ENCODE measurements at places on chromosomes 16 and 17.
A peak's percentile ranks its signal among the peaks of the same experiment; 100 is the strongest.

DNA sequence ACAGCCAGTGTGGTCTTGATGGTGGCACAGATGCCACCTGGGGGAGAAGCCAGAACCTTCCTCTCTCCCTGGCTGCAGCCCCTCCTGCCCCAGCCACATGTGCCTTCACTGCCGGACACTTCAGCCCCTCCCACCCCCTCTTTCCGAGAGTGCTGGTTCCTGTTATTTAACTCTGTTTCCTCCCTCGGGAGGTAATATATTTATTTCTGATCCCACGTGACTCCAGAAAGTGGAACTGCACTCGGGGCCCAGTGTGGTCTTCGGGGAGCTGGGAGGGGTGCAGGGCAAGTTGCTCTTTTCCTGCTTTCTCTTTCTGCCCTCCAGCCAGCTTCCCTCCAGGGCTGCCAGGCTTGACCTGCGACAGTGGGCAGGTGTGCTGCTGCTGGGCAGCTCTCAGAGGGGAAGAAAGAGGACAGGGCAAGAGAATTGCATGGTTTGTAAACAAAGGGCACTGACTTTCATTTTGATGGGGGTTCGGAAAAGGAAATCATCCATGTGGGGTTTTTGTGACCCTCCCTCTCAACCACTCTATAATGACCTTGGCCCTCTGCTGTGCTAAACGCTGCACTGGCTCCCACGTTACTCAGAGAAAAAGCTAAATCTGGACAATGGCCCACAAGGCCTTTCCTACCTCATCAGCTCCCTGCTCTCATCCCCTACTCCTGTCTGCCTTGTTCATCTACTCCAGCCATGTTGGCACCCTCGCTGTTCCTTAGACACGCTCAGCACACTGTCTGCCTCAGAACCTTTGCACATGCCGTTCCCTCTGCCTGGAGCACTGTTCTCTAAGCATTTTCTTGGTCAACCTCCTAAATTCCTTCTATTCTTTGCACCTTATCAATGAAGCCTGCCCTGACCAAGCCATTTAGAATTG is 8.2 kb upstream of the CIITA start:
- DNase-seq, result no peak

- DNase-seq, result no peak
Measured at GRCh38 chr17:4948931-4949320, 596 bp upstream of the PFN1 start.

GRCh38 chr17:34141590-34141989 is 113.5 kb upstream of the CCL2 start:
- DNase-seq, result no peak

- no peak for DNase-seq
Measured at GRCh38 chr17:2023692-2024571, 1.2 kb downstream of the RTN4RL1 start.

- DNase-seq, result no peak
Measured at GRCh38 chr17:50816771-50817751, 18.3 kb upstream of the WFIKKN2 start.

DNA sequence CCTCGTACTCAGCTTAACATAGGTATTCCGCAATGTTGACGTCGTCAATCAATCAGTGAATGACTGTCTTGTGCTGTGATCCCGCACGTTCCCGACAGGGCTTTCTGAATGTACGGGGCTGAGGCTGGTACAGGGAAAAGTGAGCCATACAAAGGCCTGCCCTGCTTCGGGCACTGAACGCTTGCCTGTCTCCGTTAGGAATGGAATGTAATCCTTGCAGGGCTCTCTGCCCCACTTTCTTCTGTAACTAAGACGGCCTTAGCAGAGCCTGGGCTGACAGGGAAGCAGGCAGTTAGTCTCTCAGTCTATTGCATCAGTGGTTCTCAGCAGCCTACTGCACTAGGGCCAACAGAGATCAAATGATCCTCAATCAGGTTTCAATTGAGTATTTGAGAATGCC is 16.2 kb upstream of the MYH3 start:
- no peak for DNase-seq

- DNase-seq, result no peak
Measured at GRCh38 chr17:80318166-80318565, 57.5 kb downstream of the RNF213 start.

DNA sequence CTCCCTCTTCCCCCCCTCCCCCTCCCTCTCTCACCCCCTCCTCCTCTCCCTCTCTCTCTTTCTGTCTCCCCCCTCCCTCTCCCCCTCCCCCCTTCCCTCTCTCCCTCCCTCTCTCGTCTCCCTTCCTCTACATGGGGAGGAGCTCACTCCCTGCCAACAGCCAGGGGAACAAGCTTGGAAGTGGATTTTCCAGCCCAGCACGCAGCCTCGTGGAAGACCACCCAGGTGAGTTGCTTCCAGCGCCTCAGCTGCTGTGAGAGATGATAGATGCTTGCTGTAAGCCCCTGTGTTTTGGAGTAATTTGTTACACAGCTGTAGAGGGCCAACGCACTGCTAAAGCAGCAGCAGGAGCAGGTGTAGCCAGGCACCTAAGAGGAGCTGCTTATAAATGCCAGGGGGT is 20.8 kb downstream of the ACTG1 start:
- no peak for DNase-seq

GRCh38 chr16:16073891-16074881 is 124.8 kb downstream of the ABCC1 start:
- no peak for DNase-seq

- no peak for DNase-seq
Measured at GRCh38 chr17:49225554-49226236, 4.9 kb downstream of the PHOSPHO1 start.

- no peak for DNase-seq
Measured at GRCh38 chr17:6639586-6640535, 650 bp downstream of the KIAA0753 start.

DNA sequence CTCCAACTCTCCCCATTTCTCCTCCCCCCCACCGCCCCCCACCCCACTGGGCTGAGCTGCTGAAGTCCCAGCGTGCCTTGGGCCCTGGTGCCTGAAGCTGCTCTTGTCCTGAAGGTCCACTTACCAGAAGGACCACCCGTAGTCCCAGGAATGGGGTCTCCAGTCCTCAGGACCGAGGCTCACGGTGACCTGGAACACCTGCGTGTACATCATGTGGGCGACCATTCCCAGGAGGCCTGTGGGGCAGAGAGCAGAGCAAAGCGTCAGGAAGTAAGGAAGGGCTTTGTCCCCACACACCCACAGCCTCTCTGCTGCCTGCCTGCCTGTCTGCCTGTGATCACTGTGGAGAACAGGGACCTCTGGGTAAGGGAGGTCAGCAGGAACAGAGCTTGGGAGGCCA is 218.7 kb downstream of the GSG1L start:
- DNase-seq, result no peak

DNA sequence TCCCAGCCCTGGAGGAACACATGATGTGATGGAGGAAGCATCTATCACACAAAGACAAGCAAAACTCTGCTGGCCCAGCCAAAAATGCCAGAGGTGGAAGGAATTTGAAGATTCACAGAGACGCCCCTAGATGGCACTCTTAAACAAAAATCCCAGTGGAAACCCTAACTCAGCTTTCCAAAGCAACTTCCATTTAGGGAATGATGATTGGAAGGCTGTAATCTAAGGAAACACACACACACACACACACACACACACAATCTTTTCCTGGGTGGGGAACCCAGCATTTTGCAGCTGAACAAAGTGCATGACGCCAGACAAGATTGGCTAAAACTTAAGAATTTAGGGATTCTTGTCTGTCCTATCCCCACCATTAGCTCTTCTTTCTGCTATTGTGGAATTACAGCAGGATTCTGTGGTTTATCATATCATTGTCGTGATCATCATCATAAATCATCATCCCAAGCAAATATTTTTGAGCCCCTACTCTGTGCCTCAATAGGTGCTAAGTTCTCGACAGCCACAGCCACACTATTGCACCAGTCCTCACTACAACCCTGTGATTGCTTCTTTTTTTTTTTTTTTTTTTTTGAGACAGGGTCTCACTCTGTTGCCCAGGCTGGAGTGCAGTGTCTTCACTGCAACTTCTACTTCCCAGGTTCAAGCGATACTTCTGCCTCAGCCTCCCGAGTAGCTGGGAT is 1.6 kb upstream of the LDAF1 start:
- DNase-seq, result peak; percentile 40

GRCh38 chr16:21260870-21261791 is 17.0 kb downstream of the CRYM start:
- DNase-seq, result no peak

DNA sequence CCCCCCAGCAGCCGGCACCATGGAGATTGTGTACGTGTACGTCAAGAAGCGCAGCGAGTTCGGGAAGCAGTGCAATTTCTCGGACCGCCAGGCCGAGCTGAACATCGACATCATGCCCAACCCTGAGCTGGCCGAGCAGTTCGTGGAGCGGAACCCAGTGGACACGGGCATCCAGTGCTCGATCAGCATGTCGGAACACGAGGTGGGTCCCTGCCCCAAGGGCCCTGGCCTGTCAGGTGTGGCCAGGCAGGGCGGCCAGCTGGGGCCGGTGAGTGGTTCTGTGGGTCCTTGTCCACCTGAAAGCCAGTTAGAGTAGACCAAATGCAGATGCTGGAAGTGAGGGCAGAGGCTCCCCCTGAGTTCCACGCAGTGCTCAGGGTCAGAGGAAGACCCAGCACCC is 7.8 kb downstream of the DNAI2 start:
- DNase-seq, result no peak

GRCh38 chr17:81528651-81529436 is 667 bp downstream of the FSCN2 start:
- DNase-seq, result no peak

- peak; percentile 33 for DNase-seq
Measured at GRCh38 chr16:56288019-56288418, 96.7 kb downstream of the GNAO1 start.

GRCh38 chr17:27498615-27499309 is 42.5 kb downstream of the KSR1 start:
- DNase-seq, result no peak

- no peak for DNase-seq
Measured at GRCh38 chr17:11608396-11608795, 10.1 kb downstream of the DNAH9 start.

DNA sequence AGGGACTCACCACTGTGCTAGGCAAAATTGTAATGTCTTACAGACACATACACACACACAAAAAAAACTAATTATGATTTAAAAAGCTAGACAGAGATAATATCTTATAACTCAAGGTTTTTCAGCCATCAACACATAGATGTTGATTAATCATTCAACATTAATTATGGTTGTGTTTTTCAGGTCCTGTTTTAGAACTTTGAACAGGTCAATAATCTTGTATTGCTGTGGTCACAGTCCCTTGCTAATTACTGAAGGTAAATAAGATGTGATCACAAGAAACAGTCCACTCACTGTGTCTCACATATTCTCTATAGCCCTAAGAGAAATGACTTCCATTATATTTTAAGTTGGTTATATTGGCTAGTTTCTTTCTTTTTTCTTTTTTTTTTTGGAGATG is 32.4 kb upstream of the TENT4B start:
- DNase-seq, result no peak

- DNase-seq, result peak; percentile 76
Measured at GRCh38 chr17:60036796-60037677, 41.7 kb downstream of the HEATR6 start.

- DNase-seq, result no peak
Measured at GRCh38 chr17:49201481-49201927, 8.9 kb downstream of the GNGT2 start.

DNA sequence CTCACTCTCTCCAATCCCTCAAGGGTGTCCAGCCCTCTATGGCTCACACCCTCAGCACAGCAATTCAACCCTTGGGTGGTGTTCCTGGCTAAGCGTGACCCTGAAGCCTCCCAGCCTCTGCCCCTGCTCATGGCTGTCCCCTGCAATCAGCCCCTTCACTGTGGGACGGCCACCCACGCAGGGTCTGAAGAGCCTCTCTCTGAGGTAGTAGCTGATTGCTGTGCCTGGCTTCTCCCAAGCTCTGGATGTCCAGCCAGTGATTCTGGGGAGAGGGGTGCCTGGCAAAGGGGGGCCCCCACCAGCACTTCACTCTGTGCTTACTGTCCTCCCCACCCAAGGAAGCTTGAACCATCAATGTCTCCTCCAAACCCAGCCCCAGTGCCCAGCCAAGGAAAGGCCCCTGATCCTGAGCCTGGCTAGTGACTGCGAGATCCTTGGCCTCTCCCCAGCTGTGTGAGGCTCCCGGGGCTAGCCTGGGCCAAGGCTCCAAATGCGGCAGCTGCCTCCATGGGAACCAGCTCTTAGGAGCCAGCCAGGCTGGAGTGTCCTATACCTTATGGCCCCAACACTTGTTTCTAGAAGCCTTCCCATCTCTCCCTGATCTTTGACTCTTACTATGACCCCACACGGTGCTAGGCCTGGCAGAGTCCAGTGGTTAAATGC is 9.9 kb downstream of the MTSS2 start:
- DNase-seq, result no peak

DNA sequence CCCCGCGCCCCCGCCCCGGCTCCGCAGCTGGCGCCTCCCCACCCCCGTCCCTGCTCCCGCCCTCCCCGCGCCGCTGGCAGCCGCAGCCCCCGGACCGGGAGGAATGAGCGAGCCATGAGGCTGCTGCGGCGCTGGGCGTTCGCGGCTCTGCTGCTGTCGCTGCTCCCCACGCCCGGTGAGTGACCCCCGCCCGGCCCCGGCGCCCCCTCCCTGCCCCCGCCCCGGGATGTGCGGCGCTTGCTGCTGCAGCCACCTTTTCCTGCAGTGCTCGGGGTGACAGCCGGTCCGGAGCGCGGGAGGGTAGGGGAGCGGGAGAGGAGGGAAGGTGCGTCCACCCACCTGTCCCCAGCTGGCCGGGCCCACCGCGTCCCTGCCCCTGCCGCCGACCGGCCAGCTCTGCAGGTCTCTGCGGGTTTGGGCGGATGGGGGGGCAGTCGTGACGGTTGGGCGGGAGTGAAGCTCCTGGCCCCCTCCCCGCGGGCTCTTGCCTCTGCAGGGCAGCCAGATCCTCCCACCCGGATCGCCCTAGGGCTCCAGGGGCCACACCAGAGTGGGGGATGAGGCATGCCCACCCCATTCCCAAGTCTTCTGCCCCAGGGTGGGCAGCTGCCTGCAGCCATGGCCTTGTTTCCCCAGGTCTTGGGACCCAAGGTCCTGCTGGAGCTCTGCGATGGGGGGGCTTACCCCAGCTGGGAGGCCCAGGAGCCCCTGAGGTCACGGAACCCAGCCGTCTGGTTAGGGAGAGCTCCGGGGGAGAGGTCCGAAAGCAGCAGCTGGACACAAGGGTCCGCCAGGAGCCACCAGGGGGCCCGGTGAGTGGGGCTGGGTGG is 513 bp downstream of the ADAM11 start:
- no peak for DNase-seq

DNA sequence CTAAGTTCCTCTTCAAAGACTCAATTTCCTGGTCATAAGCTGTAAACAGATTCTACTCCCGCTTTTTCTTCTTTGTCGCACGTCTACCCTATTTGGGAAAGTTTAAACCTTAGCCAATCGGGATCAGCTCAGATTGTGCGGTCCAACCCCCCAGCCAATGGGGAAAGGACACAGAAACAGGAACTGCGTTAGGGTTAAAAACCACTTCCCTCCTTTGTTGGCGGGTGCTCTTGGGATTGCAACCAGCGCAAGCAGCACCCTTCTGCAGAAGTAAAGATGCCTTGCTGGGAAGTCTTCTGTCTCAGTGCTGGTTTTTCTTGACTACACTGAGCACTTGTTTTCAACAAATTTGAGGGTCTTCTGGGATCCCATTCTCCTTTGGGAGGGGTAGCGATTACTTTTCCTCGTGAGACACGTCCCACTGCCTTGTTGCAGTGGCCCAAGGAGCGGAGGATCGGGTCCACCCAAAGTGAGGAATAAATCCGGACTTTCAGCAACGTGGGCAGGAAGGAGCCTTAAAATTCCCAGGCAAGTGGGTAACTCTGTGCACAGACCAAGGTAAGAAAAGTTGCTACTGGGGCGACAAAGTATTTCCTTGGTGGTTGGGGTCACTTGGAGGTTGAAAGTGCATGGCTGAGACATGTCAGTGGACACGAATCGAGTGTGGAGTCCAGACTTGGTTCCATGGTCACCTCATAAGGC is 1.0 kb upstream of the YPEL3 start:
- no peak for DNase-seq
